ENCODE measurements at places on chromosomes 3 and 15.

DNA sequence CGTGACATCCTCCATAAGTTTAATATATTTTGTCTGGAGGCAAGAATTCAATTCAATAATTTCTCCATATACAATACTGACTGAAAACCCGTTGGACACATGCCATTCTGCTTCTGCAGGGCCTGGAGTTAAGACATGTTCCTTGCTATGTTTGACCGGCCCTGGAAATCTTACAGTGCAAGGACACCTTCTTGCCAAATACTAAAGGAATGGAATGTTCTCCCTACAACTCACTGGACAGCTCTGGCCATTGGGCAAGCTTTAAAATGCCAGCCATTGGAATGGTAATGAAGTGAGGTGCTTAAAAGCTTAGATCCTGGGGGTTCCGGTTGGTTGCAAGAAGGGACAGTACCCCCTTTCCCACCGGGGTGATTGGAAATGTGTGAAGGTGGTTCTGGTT is 329.8 kb upstream of the PROK2 start:
- DNase-seq, result no peak

DNA sequence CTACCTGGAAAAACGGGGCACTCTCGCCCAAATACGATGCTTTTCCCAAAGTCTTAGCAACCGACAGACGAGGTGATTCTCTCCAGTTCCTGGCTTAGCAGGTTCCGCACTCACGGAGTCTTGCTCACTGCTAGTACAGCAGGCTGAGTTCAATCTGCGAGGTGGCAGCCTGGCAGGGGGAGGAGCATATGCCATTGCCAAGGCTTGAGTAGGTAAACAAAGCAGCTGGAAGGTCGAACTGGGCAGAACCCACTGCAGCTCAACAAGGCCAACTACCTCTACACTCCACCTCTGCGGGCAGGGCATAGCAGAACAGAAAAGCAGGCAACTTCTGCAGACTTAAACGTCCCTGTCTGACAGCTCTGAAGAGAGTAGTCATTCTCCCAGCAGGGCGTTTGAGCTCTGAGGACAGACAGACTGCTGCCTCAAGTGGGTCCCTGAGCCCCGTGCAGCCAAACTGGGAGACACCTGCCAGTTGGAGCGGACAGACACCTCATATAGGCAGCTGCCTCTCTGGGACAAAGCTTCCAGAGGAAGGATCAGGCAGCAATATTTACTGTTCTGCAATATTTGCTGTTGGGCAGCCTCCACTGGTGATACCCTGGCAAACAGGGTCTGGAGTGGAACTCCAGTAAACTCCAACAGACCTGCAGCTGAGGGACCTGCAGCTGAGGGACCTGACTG is 73.4 kb upstream of the CADM2 start:
- no peak for DNase-seq

- no peak for DNase-seq
These were observed 204.9 kb downstream of the TNIK start for GRCh38 chr3:171255236-171255806.

DNA sequence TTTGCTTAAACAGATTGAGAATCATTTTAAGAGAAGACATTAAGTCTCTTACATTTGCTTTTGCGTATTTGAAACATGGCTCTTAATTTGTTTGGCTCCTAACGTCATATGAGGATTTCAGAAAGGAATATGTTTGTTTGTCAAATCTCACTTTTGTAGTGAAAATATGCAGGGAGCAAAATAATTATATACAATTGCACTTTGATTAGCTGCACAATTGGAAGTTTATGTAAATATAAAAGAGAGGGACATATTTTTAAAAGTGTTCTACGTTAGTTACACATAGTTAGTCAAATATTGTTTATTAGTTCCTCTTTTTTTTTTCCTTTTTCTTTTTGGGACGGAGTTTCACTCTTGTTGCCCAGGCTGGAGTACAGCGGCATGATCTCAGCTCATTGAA is 42.7 kb upstream of the GOLIM4 start:
- no peak for DNase-seq

DNA sequence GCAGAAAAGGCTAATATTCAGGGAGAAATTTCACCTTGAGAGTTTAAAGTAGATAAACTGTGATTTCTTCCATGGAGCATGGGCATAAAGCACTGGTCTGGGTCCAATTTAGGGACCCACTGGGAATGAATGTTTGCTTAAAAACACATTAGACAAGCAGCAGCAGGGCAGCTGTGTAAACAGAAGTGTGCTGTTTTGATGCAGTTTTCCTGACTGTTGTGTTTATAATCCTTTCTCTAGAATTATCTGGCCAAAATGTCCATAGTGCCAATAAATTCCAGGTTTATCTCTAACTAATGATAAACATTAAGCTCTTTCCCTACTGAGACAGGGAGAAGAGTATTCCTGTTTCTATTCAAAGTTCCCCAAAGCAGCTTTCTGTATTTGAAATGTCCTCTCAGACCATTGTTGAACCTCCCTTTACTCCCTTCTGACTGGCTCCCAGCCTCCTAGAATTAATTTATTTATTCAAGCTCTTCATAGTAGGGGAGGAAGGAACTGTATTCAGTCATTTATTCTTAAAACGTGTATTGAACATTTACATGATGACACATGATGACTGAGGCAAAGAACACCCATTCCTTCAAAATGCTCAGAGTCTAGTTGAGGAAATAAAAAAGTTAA is 7.0 kb upstream of the TM4SF18 start:
- DNase-seq, result no peak

- no peak for DNase-seq
These were observed 1.6 kb downstream of the ZDHHC3 start for GRCh38 chr3:44974416-44974815.

DNA sequence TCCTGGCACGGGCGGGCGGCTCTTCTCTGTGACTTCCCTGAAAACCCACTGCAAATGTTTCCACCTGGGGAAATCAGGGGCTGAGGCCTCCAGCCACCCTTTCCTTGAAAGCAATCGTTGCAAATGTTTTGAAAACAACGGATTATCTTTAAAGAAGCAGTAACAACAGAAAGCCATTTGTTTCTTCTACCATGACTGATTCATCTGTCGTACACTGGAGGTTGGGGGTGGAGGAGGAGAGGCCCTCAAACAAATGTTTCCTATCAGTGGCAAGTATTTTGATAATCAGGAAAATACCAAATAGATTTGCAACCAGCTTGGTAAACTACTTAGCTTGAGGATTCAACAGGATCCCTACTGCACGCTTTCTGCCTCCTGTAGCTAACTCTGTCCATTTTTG is 114.9 kb downstream of the PDZRN3 start:
- no peak for DNase-seq

- DNase-seq, result no peak
These were observed 126.8 kb downstream of the DLG1 start for GRCh38 chr3:197171481-197172067.

Measured in activated T-cell treated with anti-CD3 and anti-CD28 coated beads, Interleukin-2, amount 50 U/mL, for 48 hours (primary cell).